ENCODE measurements at places on chromosomes 6 and 20.
A peak's percentile ranks its signal among the peaks of the same experiment; 100 is the strongest.

DNA sequence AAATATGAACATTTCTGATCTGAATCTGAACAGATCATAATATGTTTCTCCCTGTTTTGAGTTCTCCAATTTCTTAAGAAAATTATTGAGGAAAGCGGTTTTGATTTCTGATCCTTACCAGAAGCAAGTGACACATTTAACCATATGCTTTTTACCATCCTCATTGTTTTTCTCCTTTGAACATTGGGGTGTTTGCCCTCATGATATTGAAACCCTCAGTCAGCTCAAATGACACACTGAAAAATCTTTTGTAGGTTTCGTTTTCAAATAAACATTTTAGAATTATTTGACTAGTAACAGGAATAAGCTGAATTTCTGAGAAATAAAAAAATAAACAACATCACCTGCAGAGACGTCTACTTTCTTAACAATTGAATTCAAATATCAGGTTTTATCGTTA lies 252.1 kb downstream of the DOK5 start:
- DNase-seq: no peak

DNA sequence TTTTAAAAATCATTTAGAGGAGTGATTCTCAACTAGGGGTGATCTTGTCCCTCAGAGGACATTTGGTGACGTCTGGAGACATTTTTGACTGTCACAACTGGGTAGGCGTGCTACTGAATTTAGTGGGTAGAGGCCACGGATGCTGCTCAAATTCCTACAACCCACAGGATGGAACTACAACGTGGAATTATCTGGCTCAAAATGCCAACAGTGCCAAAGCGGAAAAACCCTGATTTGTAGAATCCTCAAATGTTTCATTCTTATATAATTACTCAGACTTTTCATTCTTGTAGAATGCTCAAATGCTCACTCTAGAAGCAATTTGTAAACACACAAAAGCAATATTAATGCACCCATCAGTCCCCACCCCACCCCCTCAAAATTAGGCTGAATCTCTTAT lies 229.8 kb downstream of the ZMYND8 start:
- no peak for DNase-seq

DNA sequence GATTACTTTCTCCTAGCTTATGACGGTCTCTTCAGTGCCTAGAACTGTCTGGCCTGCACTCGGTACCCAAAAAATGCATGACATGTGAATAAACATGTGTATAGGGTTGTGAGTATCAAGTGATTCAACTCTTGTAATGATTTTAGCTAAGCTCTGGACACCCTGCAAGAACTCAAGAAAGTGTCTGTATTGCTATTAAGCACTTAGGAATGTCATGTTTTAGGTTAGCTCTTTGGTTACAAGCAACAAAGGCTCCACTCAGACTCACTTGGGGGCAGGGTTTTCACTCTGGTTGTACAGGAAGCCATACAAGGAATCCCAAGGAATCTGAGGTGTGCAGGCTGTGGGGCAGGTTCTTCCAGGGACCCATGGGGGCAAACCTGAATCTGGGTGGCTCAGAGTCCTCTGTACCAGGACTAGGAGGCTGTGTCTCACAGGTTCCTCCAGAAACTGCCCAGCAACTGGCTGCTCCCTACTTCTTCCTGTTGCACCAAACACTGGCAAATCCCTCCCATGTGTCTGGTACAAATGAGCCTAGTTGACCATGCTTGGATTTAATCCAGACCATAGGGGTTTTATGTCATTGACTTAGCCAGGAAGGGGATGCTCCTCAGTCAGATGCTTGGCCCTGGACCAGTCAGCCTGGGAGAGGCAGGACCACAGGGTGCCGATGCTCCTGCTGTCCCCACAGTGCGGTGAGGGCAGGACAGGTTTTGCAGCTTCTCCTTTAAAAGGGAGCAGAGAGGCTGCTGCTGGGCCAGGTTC lies 77.9 kb upstream of the CDH4 start:
- DNase-seq: no peak

GRCh38 chr6:1599469-1599868 lies 10.2 kb upstream of the FOXC1 start:
- no peak for DNase-seq

DNA sequence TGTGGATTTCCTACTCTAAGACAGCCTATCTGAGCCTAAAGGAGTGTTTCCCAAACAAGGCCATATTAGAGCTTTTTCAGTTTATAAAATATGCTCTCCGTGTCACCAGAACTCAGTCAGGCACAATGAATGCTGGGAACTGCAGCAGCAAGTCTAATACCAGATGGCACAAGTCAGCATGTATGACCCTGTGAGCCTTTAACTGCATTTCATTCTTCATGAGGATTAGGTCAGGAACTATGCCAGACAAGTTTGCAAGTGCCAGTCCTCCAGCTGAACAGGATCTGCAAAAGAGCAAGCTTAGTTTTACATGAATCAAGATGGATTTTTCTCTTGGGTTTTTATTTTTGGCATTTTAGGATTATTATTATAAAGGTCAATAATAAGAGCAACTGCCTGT lies 66.7 kb upstream of the SAMD5 start:
- no peak for DNase-seq

- DNase-seq: no peak
Measured at GRCh38 chr6:111015389-111016124, 33.7 kb downstream of the RPF2 start.

DNA sequence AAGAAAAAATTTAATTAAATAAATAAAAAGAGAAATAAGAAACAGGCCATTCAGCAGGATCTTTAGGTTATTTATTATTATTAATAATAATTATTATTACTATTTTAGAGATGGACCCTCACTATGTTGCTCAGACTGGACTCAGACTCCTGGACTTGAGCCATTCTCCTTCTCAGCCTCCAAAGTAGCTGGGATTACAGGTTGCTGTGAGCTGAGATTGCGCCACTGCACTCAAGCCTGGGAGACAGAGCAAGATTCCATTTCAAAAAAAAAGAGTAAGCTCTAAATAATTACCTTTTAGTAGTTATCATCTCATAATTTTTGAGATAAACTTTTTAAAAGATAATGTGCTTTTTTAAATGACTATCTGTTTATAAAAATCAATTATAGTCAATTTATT lies 1102.8 kb upstream of the GJE1 start:
- no peak for DNase-seq

GRCh38 chr20:61499859-61500554 lies 247.9 kb downstream of the CDH4 start:
- no peak for DNase-seq

GRCh38 chr6:22519237-22519636 lies 50.1 kb upstream of the HDGFL1 start:
- no peak for DNase-seq

DNA sequence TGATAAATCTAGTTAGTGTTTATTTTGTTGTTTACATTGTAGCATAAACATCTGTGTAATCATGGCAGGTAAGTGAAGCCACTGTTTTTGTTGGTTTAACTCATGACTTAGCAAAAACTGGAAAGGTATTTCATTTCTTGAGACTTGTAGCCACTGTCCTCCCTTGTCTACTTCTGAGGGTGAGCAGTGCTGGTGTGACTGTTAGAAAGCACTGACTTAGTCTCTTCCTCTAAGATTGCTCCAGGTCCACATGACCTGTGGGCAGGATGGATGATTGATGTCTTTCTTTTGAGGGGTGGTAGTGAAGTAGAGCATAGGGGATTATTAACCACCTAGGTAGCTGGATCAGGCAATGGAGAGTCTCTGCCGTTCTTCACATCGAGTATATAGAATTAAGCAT lies 203.8 kb downstream of the ARID1B start:
- no peak for DNase-seq

DNA sequence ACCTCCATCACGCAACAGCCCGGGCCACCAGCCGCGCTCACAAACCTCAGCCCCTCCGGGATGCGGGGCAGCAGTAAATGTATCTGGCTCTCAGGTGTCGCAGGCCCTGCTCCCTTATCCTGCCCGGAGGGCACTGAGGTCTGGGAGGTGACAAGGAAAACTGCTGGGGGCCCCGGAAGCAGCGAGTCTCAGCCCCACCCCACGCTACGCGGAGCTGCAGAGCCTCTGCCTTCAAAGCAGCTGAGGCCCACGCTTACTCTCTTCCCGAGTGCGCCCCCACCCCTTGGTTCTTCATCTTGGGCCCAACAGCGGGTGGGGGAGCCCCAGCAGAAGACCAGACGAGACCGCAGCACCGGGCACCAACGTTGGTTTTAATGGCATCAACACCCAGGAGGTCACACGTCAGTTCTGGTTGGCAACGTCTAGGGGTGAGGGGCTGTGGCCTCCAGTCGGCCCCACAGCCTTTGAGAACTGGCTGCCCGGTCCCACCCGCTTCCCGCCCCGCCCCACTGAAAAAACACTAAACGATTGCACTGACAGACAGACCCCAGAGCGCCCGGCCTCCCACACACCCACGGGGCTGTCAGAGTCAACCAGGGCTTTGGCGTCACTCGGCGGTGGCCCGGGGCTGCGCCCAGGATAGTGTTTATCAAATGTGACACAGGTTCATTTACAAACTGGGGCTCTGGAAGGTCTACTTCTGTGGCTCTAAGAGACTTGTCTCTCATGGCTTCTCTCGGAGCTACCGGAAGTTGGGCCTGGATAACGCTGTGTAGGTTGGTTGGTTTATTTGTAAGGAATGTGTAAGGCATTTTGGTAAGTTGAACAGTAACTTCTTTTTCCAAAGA lies 43.7 kb downstream of the DSTN start:
- no peak for DNase-seq

DNA sequence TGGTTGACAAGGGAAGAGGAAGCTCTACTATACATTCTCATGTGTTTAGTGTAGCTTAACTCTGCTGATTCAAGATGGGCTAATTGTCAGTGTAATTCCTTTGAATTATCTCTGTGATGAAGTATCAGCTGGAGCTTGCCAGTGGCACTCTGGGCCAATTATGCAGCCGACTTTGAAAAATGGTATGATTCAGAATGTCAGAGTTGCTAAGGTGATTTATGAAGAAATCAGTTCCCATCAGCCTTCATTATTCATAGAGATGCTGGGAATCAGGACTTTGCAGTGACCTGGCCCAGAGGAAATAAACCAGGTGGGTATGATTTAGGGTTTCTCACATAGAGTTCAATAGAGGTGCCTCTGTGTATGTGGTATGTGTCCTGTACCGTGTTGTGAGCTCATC lies 33.4 kb downstream of the KCNS1 start:
- DNase-seq: no peak

GRCh38 chr6:164377348-164377918 lies 932.0 kb downstream of the C6orf118 start:
- no peak for DNase-seq

GRCh38 chr6:111478064-111478476 lies 4.9 kb downstream of the REV3L start:
- no peak for DNase-seq

GRCh38 chr6:14917109-14917910 lies 328.6 kb upstream of the JARID2 start:
- no peak for DNase-seq

GRCh38 chr20:44780226-44780625 lies 30.1 kb downstream of the RIMS4 start:
- no peak for DNase-seq

DNA sequence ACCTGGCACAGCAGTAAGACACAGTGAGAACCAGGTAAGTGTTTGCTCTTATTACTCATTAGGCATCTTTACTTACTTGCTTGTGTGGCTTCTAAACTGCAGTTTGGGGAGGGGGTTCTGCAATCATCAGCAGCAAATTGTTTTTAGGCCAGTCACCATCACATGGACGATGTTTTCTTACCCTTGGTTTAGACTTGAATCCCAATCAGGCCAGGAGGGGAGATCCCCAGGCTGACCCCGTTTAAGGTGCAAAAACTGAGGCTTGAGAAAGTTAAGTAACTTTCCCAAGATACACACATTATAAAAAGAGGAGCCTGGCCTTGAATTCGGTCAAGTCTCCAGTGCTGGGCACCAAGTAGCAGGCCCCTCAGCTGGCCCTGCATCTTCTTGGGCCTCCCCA lies 51.8 kb upstream of the SLC32A1 start:
- DNase-seq: no peak

GRCh38 chr6:114119056-114119455 lies 148.1 kb upstream of the HDAC2 start:
- DNase-seq: no peak

GRCh38 chr6:3444276-3445088 lies 12.4 kb downstream of the SLC22A23 start:
- DNase-seq: no peak

- DNase-seq: no peak
Measured at GRCh38 chr6:15755526-15755925, 92.7 kb upstream of the DTNBP1 start.

- DNase-seq: peak; percentile 90
Measured at GRCh38 chr6:154733626-154734382, 588 bp downstream of the SCAF8 start.

DNA sequence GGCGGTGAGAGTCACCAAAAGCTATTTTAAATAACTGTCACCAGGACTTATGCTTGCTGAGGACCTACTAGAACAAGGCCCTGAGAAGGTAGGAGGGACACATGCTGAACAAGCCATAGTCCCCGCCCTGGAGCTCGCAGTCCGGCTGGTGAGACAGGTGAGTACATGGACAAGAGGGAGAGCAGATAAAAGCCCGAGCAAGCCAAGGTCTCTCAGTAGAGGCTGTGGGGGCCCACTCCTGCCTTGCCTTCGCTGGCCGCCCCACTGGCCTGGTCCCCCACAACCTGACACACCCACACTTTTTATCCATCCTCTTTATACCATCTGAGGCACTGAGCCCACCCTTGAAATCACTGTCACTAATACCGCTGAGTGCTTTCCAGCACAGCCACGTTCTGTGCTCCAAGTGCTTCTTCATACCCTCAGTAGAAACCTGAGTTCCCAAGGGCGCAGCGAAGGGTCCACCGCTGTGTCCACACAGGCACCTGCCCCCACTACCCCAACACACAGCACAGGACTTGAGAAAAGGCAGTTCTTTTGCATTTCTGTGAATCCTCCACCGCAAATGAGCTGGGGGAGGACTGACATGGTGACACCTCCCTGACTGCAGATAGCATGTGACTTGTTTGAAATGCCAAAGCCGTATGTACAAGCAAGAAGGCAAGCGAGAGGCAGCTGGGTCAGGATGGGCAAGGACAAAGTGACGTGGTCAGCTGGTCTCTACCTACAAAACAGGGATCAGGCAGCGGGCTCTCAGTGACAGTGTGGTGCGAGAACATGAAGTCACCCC lies 12.1 kb downstream of the DDRGK1 start:
- no peak for DNase-seq

- no peak for DNase-seq
Measured at GRCh38 chr6:108118810-108119768, 44.5 kb upstream of the OSTM1 start.

DNA sequence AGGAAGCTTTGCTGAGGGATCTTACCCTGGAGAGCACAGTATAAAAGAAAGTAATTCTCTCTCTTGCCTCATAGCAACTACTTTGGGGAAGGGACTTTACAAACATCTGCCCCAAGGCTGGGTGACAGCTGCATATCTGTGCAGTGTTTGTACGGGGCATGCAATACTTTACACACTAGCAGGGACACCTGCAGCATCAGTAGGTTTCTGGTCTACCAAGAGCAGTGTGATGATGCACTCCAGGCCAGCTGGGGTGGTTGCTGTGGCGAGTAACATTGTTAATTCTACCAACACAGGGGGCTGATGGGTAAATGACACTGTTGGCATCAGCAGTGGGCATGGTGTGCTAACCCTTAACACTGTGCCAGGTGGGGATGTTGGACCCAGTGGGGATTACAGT lies 48.0 kb downstream of the ADTRP start:
- DNase-seq: no peak

Data from SHP77 (cell line).